Naive B cell (primary cell): ENCODE measurements at places on chromosomes 5 and 9.
A peak's percentile ranks its signal among the peaks of the same experiment; 100 is the strongest.

DNA sequence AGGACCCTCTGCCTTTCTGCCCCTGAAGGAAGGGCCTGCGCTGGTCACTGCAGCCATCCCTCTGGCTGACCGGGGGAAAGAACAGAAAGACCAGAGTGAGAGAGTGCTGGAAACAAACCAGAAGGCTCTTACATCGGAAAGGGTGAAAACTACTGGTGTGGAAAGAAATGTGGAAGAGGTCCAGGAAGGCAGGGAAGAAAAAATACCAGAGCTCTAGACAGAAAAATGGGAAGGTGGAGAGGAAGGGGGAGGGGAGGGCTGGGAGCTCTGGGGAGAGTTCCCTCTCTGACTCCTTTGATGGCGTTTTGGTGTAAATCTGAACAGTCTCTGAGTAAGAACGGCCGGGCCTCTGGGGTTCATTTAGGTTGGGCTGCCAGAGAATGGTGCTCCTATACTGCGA lies 47.7 kb downstream of the COL23A1 start:
- no peak for DNase-seq

GRCh38 chr5:6455571-6456200 lies 7.0 kb downstream of the UBE2QL1 start:
- no peak for DNase-seq

DNA sequence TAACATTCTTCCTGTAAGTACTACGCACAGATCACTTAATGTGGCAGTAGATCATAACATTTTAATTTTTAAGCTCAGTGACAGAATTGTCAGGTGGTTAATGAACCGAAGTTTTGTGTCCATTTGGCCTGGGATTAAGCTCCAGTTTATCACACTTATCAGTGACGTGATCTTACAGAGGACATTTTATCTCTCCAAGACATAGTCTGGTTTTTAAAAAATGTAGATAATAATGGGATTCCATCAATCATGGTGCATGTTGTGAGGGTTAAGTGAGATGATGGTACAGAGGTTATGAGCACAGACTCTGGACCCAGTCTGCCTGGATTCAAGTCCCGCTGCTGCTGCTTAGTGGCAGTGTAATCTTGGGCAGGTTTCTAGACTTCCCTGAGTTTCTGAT lies 66.0 kb upstream of the ZFAND5 start:
- no peak for DNase-seq

DNA sequence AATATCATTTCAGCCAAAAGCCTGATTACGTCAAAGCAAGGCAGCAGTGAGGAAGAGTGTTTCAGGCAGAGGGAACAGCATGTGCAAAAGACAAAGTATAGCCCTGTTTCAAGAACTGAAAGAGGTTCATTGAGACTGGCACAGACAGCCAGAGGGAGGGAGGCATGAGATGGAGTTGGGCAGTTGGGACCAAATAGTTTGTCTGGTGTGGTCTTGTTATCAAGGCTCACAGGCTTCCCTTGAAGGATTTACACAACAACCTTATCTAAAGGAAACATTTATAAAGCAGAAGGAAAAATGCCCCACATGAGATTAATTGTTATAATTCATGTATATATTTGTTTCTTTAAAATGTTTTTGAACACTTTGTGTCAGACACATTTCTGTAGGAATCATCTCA lies 253.3 kb downstream of the DMAC1 start:
- DNase-seq: no peak

- DNase-seq: no peak
Observed at GRCh38 chr9:128552744-128553440, 505 bp downstream of the SPTAN1 start.

- DNase-seq: no peak
Observed at GRCh38 chr5:32030686-32031085, 143.4 kb downstream of the GOLPH3 start.

- DNase-seq: no peak
Observed at GRCh38 chr5:36230151-36230790, 11.5 kb downstream of the NADK2 start.

DNA sequence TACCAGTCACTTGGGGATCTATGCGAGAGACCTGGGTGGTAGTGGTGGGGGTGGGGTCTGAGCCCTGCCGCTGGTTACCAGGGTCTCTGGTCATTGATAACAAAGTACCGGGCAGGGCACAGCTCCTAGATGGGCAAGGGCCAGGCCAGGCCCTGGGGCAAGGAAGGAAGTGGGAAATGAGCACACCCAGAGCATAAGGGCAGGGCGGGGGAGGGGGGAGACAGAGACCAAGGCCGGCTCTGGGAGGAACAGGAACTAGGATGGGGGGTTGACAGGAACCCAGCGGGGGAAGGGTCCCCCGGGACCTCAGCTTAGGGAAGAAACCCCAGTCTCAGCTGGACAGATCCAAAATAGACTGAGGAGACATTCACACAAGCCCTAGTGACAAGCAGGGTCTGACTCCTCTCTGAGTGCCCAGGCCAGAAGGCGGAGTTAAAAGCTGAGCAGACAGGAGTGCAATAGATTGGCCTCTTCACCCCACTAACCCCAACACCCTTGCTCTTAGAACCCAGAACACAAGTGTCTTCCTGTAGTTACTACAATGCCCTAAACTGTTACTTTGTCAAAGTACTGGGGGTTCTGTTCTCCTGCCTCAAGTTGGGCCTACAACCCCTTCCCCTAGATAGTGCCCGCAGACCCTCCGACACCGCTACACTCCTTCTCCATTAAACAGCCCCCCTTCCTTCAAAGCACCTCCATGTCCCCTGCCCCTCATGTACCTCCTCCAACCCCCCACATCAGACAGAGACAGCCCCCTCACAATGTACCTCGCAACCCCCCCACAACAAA lies 628 bp downstream of the ATOSB start:
- DNase-seq: peak; percentile 25

GRCh38 chr9:10700915-10701314 lies 88.1 kb upstream of the PTPRD start:
- DNase-seq: no peak

DNA sequence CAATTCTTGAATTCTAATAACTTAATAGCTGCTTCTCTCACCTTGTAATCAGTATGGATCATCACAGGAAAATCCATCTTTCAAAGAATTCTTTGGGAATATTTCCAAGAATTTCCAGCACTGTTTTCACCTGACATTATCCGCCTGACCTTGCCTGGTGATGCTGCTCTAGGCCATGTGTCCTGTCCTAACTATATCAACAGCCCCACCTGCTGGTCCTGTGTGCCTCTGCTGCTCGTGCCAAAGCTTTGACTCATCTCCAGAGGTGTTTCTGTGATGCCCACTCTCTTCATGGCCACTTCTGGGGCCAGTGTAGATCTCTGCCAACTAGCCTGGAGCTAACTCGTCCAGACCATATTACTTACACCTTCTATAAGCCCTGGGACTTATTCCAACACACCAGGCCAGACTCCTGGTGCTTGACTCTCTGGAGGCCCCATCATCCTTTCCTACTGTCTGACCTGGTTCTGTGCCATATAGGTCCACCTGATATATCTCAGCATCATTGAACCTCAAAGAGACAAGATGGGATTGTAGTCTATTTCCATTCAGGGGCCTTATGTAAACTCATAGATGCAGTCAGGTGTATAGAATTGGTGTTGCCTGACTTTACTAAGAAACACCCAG lies 67.5 kb upstream of the CKMT2 start:
- peak; percentile 13 for DNase-seq

DNA sequence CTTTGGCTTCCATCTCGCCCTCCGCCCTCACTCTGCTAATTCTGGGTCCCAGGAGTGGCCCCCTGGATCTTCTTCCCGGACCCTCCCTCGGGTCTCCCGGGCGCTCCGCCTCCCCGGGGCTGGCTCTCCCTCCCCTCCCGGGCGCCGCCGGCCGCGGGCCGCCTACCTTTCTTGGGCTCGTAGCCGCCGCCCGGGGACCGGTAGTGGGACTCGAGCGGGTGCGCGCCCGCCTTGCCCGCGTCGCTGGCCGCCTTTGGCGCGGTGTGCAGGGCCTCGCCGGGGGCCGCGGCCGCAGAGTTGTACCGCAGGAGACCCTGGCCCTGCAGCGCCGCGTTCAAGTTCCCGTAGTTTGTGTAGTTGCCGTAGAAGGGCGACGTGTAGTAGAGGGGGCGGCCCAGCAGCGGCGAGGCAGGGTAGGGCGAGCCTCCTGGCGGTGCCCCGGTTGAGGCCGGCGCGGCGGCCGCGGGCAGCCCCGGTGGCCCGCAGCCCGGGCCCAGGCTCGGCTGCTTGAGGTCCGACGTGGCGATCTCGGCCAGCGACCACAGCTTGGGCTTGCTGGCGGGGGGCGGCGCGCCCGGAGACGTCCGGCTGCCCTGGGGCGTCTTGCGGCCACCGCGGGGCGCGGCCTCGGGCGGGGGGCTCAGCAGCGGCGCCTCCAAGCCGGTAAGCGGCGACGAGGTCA lies 3.2 kb downstream of the IRX2 start:
- DNase-seq: no peak

DNA sequence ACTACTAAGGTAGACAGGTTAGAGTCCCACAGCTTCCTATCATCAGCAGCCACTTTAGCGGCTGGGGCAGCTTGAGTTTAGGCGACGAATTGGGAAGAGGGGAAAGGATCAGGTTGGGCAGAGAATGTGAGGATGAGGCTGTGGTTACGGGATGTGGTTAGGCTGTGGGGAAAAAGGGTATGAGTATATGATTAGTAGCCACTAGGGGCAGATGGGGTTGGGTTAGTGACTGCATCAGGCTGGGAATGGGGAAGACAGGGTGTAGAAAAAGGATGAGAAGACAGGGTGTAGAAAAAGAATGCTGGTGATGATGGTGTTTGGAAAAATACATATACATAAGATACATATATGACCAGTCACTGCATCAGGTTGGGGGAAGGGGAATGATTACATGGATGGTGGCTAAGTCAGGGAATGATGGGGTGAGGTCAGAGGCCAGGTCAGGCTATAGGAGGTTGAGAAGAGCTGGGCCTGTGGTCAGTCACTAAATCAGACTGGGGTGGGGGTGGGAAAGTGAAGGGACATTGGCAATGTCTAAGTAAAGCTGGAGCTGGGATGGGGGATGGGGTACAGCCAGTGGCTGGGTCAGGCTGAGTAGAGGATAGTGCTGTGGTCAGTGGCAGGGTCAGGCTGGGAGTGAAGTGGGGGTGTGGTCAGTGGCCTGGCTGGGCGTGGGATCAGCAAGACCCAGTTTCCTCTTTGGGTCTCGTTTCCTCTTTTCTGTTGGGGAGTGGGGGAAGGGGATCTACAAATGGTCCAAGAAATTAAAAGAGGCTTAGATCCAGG lies 2.1 kb downstream of the TLN1 start:
- no peak for DNase-seq

GRCh38 chr5:144944936-144945335 lies 774.3 kb downstream of the KCTD16 start:
- no peak for DNase-seq

GRCh38 chr9:26597542-26598149 lies 295.0 kb downstream of the CAAP1 start:
- DNase-seq: no peak

DNA sequence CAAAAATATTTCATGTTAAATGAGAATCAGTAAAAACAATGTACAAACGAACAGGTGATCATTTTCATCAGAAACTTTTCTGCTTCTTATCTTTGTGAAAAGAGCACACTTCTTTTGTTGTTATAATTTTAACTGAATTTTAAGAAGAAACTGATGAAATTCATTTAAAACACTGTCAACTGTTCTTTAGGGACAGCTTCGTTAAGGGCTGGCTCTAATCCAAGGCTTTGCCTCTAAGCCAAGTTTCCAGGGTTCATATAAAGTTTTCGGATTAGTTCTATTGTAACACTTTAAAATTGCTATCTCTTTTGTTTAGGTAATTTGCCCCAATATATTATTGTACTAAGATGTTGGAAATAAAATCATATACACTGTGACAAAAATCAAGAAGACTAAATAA lies 559.2 kb downstream of the TUSC1 start:
- no peak for DNase-seq

DNA sequence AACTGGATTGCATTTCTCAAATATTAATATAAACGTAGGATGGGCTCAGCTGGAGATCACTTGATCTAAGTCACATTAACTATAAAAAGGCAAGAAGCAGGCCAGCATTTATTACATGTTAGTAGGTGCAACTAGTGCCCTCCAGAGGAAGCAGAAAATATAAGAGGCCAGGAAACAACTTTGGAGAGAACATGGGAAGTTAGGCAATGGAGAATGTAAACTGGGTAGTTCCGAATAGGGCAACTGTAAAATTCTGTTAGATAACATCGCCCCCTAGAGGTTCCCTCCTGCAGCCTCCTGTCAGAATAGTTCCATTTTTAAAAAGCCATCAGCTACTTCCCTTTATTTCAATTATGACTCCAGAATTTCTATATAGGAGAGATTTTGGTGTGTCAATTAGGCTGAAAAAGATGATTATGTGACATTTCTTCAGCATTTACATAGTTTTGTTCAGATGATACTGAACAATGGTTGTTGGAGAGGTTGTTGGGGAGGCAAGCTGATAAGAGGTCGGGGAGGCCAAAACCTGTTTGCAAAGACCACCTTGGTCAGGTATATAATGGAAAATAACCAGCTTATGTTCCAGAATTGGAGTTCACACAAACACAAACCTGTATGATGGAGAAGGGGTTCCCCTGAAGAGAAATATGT lies 22.4 kb downstream of the CCL28 start:
- DNase-seq: peak; percentile 56

- no peak for DNase-seq
Observed at GRCh38 chr5:65263321-65263720, 218.4 kb downstream of the ADAMTS6 start.

DNA sequence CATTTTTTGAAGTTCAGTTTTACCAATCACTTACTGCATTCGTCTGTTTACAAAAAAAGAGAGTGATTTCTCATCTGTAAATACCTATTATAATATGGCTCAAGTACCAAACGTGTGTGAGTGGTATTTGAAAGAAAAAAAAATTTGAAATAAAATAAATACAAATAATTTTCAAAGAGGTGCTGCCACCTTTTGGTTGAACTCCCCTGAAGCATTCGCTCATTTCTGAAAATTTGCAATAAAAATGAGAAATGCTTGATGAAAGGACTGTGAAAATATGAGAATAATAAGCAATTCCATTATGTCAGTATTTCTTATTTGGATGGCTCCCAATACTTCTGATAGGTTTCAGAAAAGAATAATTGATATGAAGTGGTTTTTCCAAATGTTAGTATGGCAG lies 409.9 kb downstream of the CTNND2 start:
- DNase-seq: no peak

GRCh38 chr5:78903861-78904260 lies 81.2 kb downstream of the ARSB start:
- no peak for DNase-seq

GRCh38 chr9:78848061-78848460 lies 551.1 kb downstream of the PSAT1 start:
- no peak for DNase-seq

GRCh38 chr5:96875791-96876291 lies 459 bp upstream of the ERAP2 start:
- no peak for DNase-seq

GRCh38 chr5:117809251-117809650 lies 1179.1 kb downstream of the DTWD2 start:
- DNase-seq: no peak

GRCh38 chr5:172395483-172395882 lies 58.8 kb downstream of the SH3PXD2B start:
- DNase-seq: no peak

- DNase-seq: no peak
Observed at GRCh38 chr9:3708751-3709150, 182.9 kb upstream of the RFX3 start.
